ENCODE measurements at places on chromosomes 7 and 10.

DNA sequence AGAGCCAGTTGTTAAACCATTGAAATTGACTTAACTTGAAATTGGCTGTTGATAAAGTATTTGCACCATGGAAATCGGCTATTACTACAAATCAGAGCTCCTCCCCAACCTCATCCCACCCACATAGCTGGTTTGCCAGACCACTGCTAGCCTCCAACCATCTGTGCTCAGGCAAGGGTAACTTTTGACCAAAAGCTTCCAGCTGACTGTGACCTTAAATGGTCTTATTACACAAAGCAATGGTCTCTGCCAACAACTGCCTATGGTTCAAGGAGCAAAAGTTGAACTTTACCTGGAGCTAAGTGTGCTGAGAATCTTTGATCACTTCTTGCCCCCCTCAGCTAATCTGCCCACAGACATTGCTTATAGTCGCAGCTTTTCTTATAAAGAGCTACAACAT, 48.5 kb upstream of the ADRB1 start:
- DNase-seq = no peak

GRCh38 chr10:59907918-59908807, 1.8 kb upstream of the CCDC6 start:
- DNase-seq = peak; percentile 65

DNA sequence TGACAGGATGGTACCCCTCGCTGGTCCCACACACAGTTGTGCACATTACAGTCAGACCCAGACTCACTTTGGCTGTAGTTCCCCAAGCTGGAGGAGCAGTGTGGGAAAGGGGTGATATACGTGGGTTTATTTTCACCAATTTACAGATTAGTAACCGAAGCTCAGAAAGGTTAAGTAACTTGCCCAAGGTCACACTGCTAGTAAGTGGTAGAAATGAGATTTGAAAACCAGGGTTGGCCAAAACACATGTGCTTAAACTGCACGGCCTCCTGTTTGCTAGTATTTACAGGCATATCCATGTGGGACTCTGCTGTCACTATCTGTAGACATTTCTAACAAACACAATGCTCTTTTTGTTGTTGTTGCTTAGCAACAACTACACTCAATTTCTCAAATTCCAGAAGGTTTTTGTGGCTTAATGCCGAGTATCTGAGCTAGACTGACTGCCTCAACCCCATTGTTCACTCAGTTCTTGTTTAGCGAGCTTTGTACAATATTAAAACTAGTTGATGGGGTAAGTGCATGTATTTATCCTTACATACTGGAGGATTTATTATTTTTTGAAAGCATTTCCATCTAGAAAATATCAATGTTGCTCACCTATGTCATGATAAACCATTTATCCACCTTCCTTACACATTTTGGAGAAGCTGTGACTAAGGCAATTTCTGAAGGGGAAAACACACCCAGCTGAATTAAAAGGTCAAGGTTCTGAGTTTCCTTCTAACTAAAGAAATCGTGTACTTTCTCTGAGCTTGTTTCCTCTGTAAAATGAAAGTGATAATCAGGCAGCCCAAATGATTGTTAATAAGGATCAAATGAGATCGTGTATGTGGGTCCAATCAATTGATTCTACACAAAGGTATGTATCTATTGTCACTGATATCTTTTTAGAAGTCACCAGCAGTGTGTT, 5.3 kb upstream of the TMEM139 start:
- DNase-seq = peak; percentile 27

DNA sequence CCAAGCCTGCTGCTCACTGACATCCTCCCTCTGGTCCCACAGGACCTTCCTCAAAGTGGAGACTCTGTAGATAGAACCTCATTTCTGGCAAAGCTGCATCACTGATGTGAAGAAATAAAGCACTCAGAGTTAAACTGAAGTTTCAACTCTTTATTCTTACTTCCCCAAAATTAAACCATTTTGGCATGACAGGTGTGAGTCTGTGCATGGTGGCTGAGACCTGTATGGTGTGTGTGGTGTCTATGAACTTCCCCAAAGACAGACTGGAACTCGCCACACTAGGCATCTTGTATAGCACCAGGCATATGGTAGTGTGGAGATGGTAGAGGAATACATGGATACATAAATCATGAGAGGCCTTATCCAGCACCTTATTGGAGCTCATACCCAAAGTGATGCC, 6.6 kb upstream of the WDFY4 start:
- DNase-seq = no peak

DNA sequence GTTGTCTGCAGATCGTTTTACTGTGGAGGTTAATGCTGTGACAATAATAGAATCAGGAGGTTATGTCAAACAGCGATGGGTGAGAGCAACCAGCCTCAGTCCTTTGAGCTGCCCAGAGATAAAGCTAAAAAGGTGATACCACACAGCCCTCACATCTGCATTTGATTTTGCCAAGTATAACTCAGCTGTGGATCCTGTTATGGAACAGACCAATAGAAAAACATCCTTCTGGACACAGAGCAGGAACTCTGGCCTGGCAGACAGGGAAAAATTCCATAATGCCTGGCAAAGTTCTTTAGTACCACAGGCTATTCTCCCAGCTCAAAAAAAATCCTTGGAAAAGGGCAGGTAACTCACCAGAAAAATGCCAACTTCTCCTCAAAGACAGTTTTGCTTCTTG, 87.1 kb upstream of the PDLIM1 start:
- DNase-seq = no peak

DNA sequence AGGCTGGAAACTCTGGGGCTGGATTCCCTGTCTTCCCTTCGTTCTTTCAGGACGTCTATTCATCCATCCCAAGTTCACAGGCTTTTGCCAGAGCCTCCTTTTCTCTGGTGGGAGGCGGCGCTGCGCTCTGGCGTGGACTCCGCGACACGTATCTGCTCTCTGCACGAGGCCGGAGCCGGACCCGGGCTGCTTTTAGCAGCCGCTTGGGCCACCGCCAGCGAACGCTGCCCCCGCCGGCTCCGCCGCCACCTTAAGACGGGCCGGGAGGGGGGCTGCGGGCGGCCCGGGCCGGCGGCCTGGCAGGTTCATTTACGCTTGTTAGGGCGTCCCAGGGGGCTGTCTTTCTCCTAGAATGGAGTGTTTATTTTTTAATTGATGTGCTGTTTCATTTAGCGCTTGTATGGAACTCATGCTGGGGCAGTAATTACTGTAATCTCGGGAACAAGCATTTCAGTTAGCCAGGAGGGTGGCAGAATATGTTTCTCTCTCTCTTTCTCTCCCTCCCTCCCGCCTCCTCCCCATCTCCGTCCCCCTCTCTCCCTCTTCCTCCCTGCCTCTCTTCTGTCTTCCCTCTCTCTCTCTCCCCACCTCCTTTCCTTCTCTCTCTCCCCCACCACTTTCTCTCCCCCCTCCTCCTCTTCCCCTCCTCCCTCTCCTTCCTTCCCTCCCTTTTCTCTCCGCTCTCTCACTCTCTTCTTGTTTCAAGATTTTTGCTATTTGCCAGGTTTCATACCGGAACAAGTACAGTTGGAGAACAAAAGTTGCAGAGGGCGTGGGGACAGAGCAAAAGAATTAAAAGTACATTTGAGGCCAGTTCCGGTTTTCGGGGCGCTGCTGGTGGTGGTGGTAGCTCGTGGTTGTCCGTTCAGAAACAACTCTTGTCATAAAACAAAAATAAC, 1.3 kb upstream of the FZD8 start:
- peak; percentile 36 for DNase-seq

DNA sequence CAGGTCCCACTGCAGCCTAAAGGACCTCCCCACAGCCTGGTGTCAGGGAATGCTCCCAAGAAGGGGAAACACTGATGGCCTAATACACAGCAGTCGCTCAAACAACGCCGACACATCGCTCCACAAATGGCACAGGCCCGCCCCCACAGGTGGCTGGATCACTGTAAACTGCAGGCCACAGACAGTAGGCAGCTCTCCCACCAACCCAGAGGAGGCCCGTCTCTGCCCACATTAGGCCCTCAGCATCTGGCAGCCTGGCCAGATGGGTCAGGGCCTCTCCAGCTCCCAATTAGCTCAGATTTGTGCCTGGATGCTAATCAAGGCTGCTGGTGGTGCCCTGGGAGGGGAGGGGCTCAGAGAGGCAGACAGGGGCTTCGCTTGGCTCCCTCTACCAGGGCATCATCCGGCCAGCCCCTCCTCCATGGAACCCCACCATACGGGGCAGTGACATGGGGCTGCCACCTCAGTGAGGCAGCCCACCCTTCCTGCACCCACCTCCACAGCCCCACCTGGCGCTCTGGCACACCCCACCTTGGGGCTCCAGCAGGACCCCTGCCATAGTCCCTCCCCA, 42.7 kb downstream of the CAMK2B start:
- DNase-seq = no peak

- no peak for DNase-seq
Measured at GRCh38 chr10:83127942-83128575, 1011.2 kb upstream of the GHITM start.

GRCh38 chr10:83248106-83248631, 891.1 kb upstream of the GHITM start:
- DNase-seq = no peak

Data from A549 (cell line).